Gastrocnemius medialis (tissue), 4 donors: ENCODE measurements at places on chromosomes 1 and 21. TPM values are rescaled to one million over a fixed set of nuclear protein-coding genes. Genes with fewer than 3 reads are reported as not detected.

The SHC1 gene
- total RNA-seq, result 60.4 TPM

The HUNK gene
- total RNA-seq, result 0.13 TPM

The DIO1 gene
- total RNA-seq, result not detected

The ZNF593OS gene
- not detected for total RNA-seq

The SLFNL1 gene
- 0.29 TPM for total RNA-seq

The KCNJ15 gene
- total RNA-seq, result 0.24 TPM

The PRDM15 gene
- total RNA-seq, result 13.6 TPM

The RABIF gene
- 9.2 TPM for total RNA-seq

The ORC1 gene
- total RNA-seq, result 0.29 TPM

The PLEKHN1 gene
- total RNA-seq, result not detected

The KCNJ9 gene
- not detected for total RNA-seq

The LRRN2 gene
- total RNA-seq, result 0.46 TPM

The STIL gene
- 0.33 TPM for total RNA-seq

The OR2M3 gene
- not detected for total RNA-seq

The SPATA45 gene
- not detected for total RNA-seq

The WNT2B gene
- total RNA-seq, result 0.49 TPM

DNA sequence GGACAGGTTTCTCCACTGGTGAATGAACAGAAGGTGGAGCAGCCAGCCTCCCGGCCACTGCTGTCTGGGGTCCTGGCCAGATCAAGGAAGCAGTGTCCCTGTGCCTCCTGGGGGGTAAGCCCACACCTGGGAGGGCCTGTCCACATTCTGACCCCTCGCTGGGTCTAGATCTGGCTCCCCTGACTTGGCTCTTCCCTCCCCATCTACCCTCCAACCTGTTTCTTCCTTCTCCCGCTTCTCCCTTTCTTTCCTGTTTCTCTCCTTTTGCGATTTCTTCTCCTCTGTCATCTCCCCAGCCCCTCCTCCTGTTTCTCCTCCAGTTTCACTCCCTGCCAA, 378 bp downstream of the RORC start:
- DNase-seq, result no peak

- DNase-seq, result no peak
Observed at GRCh38 chr1:22670352-22670975, 17.4 kb downstream of the C1QB start.

GRCh38 chr1:29698033-29698432, 461.7 kb downstream of the PTPRU start:
- DNase-seq, result no peak

GRCh38 chr1:27596261-27596660, 7.7 kb downstream of the AHDC1 start:
- no peak for DNase-seq

DNA sequence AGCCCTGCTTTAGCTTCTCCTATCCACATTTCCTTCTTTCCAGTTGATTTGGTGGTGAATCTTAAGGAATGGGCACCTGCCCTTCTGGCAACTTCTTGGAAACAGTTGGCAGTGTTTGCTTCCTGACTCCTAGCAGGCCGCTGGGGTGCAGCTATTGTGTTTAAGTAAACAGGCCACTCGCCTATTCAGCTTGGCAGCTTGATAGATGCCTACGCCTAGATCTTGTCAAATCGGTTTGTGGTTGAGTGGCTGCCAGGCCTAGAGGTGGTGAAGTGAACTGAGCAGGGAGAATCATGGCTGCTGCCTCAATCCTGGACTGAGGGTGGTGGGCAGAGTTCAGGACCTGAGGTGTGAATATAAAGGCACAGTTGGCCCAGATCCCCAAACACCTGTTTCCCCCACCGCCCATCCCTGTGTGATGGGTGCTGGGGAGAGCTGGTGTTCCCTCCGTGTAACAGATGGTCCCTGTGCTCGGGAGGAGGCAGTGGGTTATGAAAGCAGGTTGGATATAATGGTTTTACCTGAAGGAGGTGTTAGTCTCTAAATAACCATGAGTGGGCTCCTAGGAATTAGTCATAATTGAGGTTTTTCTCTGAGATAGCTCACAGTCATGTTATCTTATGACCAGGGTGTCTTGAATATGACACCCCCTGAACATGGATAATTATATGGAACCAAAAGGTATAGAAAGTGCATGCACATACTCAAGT, 940 bp upstream of the PLA2G2C start:
- DNase-seq, result no peak

DNA sequence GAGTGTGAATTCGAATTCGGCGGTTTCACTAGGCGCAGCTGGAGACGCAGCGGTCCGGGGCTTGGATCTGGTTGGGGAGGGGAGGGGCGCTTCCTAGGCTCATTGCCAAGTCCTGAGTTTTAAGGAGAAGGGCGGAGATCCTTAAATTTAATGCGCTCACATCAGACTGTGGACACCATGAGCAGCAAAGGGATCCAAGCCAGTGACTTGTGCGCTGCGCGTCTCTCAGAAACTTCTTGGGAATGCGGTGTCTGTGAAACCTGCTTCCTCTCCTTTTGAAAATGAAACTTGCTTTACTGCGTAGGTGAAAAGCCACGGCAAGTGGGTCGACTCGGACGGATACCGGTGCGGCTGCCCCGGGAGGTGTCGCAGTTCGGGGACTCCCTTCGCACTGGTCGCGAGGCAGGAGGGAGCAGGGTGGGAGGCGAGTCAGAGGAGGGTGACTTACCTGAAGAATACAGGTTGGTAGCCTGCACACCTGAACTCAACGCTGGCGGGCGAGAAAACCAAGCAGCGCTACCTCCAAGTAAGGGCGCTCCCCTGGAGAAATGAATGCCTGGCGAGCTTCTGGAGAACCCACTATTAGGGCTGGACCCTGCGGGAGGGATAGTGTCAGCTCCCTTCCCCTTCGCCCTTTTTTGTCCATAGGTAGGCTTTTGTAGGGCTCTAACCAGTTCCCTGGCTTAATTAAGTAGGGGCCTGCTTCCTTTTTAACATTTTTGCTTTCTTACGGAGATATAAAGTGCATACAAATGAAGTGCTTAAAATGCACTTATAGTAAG, 992 bp downstream of the TENT5C start:
- peak; percentile 22 for DNase-seq

- no peak for DNase-seq
Observed at GRCh38 chr1:34166191-34166624, 1.2 kb upstream of the CSMD2 start.

DNA sequence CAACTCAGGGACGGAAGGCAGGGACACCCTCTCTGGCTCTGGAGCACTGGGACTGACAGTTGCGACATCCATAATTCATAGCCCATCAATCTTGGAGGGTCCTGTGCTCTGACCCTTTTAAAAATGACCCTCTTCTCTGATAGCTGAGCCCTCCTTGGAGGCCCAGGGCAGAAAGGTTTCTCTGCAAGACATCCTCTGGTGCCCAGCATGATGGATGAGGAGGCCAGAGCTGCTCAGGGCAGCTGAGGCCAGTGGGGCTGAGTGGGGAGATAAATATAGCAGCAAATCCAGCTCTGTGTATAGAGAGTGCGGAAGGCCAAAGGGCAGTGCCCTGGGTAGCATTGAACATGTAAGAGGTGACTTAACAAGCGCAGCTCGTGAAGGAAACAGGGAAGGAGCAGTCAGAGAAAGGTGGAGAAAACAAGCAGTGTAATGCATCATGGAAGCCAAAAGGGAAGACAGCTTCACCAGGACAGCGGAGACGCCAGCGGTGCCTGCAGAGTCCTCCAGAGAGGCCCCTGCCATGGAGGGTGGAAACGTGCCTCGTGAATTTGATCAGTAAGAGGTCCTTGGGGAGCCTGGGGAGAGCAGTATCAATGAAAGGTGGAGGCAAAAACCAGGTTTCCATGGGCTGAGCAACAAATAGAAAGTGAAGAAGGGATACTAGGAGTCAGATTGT, 50.4 kb upstream of the FMOD start:
- no peak for DNase-seq

DNA sequence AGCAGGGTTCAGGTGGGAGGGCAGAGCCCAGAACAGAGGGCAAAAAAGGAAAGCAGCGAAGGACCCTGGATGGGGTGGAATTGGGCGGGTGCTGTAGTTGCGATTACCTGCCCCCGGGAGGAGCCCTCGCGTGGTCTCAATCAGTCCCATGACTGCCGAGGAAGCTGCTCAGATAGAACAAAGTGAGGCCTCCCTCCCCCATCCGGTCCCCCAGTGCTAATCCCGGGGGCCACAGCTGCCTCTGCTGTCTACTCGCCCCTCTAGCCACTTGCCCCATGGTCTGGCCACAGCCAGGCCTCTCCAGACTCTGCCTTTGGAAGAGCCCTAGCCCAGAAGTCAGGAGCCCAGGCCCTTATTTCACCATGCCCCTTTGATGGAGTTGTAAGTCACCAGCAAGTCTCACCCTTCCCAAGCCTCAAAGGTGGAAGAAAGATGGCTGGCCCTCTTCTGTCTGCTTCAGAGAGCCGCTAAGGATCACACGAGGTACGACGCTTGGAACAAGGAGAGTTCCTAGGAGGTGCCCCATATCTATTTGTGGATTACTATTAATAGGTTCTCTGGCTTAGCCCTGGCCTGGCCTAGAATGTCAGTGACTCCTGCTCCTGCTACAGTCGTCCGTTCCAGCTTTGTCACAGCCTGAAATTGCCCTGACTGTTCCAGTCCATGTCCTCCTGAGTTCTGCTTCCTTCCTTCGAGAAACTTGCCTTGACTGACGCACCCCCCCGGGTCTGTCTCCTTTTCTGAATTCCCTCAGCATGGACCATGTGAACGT, 16.4 kb downstream of the ECHDC2 start:
- peak; percentile 89 for DNase-seq

DNA sequence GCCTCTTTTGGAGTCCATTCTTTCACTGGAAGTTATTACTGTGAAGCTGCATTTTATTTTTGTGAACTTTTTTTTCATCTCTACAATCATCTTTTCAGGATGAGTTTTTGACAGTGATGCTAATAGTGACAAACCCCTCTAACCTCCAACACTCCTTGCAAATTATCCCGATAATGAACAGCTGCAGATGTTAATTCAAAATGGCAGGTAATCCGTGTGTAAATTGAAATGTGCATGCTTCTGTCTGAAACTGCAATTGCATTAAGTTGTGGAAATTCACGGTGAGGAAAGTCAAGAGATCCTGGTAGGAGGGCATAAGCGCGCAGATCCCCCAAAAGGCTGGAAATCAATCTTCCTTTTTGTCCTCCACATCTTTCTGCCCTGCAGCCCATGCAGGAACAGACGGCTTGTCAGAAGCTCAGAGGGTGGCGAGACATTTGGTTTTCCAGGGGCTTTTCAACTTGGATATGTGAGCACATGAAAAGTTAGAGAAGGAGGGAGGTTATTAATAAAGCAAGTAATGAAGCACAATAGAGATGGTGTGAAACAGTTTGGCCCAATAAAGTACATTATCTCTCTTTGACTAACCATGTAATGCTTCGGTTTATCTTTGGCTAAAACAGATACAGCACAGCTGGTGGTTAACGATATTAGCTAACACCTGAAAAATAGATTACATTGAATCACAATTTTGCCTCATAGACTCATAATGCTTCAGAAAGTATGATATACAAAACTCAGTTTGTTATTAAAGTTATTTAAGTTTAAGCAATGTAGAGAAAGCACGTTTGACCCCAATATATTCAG, 143.5 kb upstream of the COA6 start:
- DNase-seq, result no peak

DNA sequence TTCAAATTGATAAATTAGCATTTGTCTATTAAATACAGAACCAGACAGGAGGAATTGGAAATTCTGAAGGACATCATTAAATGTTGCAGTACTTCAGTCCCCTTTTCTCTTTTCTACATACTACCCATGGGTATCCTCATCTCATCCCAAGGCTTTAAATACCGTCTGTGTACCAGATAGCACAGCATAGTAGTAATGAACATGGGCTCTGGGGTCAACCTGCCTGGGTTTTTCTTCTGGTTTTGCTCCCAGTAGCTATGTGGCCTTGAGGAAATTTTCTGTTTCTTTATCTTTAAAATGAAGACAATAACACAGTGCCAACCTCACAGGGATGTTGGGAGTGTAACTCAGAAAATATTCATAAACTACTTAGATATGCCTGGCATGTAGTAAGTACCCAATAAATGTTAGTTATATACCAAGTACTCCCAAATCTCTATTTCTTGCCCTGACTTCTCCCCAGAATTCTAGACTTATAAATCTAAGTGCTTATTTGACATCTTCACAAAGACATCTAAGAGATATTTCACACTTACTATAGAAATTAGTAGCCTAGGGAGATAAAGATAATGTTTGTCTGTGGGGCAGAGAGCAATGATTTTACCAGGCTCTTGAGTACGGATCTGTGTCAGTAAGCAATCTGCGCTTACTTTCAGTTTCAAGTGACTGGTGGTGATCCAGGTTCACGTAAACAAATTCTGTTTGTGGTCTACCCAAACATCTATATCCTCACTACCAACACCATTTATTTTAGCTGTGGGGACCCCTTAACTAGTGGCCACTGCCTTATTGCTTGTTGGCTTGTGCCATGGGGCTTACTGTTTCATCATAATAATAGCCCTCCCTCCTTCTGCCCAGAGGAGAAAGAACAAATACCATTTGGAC, 37.3 kb downstream of the VANGL2 start:
- DNase-seq, result no peak

GRCh38 chr1:170596701-170597100, 64.7 kb downstream of the GORAB start:
- DNase-seq, result no peak

DNA sequence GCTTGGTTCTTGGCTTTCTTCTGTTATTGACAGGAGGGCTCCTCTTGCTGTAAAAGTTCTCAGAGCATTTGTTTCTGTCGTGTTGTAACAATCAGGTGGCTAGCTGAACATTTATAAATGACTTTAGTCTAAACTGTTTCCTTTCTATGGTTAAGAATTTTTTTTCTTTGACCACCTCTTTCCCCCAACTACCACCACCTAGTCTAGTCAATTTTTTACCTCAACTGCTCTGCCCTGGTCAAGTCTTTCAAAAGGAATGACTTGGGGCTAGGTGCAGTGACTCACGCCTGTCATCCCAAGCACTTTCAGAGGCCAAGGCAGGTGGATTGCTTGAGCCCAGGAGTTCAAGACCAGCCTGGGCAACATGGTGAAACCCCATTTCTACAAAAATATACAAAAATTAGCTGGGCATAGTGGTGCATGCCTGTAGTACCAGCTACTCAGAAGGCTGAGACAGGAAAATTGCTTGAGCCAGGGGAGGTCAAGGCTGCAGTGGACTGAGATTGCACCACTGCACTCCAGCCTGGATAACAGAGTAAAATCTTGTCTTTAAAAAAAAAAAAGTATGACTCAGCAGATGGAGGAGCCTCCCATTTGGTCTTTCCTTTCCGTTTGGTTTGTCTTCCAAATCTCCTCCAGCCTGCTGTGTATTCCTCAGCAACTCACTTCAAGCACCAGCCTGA, 40.7 kb downstream of the MAP3K21 start:
- DNase-seq, result no peak
